NB4 (cell line): ENCODE measurements at places on chromosomes 6 and 20.

DNA sequence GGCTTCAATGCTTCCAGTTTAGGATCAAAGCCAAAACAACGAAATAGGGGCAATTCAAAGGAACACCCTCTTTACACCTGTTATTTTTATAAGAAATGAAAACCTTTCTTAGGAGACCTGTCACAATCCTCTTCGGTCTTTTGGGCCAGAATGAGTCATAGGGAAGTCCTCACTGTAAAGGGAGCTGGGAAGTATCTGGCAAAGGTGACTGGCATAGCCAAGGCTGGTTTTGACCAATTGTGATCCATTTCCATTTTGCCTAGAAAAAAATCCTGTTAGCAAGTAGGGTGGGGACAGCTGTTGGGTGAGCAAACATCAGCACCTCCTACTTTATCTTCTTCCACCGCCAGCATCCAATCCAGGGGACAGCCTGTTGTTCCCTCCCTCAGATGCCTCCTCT, 343.2 kb upstream of the SULF2 start:
- no peak for DNase-seq

- no peak for DNase-seq
Observed at GRCh38 chr20:53606364-53606985, 12.8 kb upstream of the ZNF217 start.

GRCh38 chr6:123343836-123344235, 292.9 kb downstream of the TRDN start:
- DNase-seq, result no peak

GRCh38 chr20:63454731-63455567, 17.5 kb downstream of the KCNQ2 start:
- DNase-seq, result no peak

- DNase-seq, result peak; percentile 35
Observed at GRCh38 chr20:10022625-10023024, 12.2 kb upstream of the ANKEF1 start.

- no peak for DNase-seq
Observed at GRCh38 chr20:61030130-61030529, 221.9 kb upstream of the CDH4 start.

DNA sequence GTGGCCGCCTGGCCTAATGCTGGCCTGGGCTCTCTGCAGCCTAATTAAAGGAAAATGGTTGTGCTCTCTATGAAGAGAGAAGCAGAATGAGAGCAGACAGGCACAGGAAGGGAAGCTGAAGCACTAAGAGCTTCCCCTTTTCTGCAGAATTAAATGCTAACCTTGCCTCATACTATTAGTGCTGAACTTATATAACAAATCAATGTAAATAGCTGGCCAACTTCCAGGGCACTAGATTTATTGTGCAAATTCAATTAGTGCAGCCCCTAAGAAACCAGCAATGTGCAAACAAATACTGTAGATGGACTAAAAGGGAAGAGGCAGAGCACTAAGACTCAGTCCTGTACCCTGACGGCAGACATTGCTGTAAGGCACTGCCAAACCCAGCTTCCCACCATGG, 36.1 kb upstream of the INSM1 start:
- DNase-seq, result peak; percentile 91

DNA sequence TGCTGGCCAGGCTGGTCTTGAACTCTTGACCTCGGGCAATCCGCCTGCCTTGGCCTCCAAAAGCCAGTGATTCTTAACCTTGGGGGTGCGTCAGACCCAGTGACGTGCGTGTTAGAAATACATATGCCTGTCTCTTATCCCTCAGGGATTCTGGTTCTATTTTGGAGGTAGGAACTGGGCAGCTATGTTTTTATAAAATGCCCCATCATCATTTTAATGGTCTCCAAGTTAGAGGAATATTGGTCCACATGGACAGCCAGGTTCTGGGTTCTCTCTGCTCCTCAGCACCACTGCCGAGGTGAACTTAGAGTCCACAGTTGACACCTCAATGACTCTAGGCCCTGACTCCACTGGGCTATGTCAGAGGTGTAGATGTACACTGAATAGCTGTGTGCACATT, 352.7 kb downstream of the SMOC2 start:
- DNase-seq, result no peak

- DNase-seq, result peak; percentile 53
Observed at GRCh38 chr6:100461278-100461916, 3.3 kb downstream of the SIM1 start.

DNA sequence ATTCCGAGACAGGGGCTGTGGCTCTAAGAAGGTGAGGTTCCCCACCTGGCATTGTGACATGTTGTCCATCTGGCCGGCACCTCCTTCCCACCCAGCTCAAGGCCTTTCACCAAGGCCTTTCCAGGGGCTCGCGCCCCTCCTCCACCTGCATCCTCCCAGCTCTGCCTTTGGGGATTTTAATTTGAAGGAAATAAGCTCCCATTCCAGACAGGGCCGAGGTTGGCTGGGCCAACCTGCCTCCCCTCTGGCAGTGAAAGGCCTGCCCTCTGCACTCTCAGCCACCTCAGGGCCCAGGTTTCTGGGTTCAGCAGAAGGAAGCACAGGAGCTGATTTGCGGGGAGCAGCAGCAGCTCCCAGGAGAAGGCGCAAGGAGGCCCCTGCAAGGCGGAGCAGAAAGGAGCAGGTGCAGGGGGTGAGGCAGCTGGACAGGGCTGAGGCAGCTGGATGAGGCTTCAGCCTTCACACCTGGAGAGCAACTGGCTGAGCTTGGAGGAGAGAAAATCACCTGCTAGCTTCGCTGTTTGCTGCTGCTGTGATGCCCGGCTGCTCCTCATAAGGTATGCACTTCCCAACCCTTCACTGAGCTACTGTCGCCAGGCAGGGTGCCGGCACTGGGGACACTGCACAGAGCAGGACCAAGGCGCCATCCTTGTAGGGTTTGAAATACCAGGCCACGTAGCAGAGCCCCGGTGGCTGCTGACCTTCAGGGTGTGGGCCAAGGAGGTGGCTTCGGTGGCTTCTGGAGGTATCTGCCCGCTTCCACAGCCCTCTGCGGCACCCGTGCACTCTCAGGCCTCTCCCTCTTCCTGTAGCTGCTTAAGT, 147.0 kb downstream of the SYNDIG1 start:
- no peak for DNase-seq

- DNase-seq, result no peak
Observed at GRCh38 chr6:49264496-49264895, 198.6 kb downstream of the MMUT start.

DNA sequence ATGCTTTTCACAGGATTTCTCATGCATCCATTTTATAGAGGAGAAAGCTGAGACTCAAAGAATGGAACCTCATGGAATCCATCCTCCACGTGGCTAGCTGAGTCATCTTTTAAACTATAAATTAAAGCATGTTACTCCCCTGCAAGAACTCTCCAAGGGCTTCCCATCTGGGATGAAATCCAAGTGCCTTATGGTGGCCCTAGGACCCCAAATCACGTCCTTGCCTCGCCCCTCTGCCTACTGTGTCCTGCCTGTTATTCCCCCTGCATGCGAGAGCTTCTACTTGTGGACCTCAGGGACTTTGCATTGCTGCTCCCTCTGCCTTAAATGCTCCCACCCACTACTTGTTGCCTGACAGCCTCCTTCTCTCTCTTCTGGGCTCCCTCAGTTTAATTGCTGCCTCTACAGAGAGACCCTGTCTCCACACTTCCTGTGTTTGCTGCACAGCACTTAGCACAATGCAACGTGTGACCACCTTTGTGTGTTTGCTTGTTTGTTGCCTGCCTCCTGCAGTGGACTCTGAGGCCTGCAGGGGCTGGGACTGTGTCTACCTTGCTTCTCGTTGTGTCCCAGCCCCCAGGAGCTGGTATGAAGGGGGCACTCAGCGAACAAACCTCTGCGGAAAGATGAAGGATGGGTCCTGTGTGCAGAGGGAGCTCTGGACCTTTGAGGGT, 39.4 kb downstream of the TOX2 start:
- no peak for DNase-seq

DNA sequence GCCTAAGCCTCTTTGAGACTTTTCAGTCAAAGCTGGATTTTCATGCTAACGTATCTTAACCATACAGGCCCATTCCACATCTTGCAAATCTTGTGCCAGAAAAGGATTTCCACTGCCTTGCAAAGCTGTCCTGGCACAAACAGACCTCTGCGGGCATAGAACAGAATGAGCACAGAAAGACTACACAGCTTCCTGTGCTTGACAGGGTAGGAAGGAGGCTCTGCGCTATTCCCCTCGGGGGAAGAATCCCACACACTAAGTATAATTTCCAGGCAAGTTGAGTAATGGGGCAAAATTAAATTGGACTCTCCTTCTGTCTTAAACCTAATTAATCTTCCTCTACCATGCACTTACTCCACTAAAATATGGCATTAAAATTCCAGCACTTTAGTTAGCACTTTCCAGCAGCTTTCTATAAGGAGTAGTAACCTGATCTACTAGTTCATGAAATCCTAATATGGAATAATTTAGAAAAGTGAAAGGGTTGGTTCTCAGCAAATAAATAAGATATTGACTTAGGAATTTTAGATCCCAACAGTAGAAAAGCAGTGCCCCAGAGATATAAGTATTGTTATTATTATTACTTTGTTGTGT, 532.1 kb upstream of the JAG1 start:
- DNase-seq, result no peak

GRCh38 chr6:64293298-64293697, 657.7 kb downstream of the PHF3 start:
- DNase-seq, result no peak

DNA sequence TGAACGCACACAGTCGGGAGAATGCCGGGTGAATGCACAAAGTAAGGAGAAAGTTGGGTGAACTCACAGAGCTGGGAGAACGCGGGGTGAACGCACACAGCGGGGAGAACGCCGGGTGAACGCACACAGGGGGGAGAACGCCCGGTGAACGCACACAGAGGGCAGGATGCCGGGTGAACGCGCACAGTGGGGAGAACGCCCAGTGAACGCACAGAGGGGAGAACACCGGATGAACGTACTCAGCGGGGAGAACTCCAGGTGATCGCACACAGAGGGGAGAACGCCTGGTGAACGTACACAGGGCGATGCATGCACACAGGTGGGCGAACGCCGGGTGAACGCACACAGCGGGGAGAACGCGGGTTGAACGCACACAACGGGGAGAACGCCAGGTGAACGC, 57.4 kb downstream of the RNASET2 start:
- DNase-seq, result no peak

DNA sequence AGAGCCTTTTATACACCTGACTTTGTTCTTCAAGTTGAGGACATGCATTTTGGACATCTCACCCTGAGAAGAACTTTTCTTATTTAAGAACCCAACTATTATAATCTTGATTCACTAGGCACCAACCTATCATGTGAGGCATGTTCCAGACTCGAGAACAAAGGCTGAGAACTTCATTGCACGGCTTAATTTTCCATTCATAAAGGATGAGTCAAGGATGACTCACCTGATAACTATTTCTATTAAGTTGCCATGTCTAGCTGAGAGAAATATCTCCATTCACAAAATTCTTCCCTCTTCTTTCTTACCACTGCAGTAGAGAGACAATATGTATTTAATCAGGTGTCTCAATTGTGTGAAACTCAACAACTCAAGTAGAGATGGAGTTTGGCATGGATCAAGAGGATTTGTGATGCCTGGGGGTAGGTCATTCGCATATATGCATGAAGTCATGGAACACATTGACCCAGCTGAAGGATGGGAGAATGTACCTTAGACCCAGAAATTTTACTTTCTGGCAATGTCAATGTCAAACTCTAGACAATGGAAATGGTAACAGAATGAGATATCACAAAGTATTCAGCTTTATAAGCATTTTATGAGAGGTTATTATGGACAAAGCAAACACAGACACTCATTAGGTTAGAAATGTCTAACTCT, 208.7 kb upstream of the PRND start:
- no peak for DNase-seq

DNA sequence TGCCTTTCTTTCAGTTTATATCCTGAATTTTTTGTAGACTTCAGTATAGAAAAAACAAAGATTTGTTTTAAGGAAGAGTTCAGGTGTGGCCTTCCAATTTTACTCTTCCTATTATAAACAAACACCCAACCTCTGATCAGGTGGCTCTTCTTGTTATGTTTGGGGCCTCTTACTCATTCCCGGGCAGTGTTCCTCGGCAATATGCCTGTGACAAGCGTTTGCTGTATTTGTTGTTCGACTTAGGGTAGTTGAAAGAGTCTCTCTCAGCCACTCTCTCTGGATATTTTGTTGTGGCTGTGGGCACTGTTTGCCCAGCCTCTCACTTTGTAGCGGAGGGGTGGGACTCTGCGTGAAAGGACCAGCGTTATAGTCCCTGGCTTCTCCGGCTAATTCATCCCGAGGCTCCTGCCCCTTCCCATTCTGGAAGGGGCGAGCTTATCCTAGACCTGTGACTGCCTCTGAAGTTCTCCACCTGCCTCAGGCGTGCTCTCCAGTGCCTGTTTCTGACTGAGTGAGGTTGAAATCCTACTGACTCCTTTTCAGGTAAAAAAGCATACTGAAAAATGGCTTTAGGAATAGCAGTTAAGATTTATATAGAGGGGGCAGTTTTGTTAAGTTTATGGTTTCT, 97.4 kb downstream of the PLCB4 start:
- no peak for DNase-seq

DNA sequence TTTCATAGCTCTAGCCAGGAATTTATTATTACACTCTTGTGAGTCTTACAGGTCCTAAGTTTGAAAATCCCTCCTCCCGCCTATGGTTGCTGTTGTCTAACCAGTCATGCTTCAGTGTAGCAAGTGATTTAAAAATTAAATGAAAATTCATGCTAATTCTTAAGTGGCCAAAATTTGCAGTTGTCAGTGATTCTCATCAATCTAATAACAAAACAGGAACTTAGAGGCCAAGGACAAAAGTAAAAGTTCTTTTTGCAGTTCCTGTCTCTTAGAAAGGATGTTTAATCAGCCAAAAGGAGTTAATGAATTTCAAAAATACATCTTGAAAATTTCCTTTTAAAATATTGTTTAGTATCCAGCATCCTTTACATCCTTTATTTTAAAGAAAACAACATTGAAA, 36.3 kb downstream of the VTA1 start:
- no peak for DNase-seq

GRCh38 chr6:15985379-15985959, 143.4 kb upstream of the MYLIP start:
- no peak for DNase-seq

- no peak for DNase-seq
Observed at GRCh38 chr6:37624606-37625574, 72.8 kb downstream of the MDGA1 start.

- DNase-seq, result no peak
Observed at GRCh38 chr6:21455071-21455470, 138.5 kb upstream of the SOX4 start.

GRCh38 chr6:14499841-14500240, 382.3 kb downstream of the CD83 start:
- no peak for DNase-seq

GRCh38 chr6:139149383-139149782, 14.5 kb downstream of the HECA start:
- DNase-seq, result no peak

GRCh38 chr6:57173886-57174510, 1.9 kb downstream of the BAG2 start:
- DNase-seq, result peak; percentile 51

DNA sequence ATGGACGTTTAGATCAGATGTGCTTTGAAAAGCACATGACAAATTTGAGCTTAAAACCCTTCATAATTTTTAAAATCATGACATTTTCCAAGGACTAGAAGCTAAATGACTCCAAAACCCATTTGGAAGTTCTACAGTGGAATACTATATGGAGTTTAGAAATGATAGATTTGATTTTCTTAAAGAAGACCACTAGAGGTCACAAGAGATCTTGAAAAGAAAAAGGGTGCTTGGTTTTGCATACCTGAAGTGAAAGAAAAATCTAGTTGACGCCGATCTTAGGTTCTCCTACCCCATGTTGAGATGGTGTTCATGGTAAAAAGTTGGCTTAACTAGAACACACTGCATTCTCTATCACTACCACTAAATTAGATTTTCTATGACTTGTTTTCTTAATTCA, 31.5 kb downstream of the CFAP61 start:
- peak; percentile 53 for DNase-seq

GRCh38 chr6:31130751-31131150, 8.1 kb downstream of the PSORS1C2 start:
- DNase-seq, result no peak
